ENCODE measurements at places on chromosomes 6 and 20.

DNA sequence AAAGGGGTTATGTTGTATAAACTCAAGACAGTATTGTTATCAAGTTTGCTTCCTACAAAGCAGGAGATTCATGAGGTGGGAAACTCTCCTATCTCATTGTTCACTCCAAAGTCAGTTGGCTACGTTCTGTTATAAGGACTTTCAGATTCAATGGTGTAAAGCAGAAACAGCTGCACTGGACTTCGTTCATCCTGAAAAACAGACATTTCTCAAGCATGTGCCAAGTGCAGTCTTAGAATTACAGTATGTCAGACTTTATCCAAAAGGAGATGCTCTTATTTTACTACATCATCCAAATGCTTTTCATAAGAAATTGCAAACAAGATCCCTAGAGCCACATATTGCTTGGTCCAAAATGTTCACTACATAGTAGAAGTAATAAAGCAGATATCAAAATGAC, 14.9 kb downstream of the COL21A1 start:
- no peak for DNase-seq

DNA sequence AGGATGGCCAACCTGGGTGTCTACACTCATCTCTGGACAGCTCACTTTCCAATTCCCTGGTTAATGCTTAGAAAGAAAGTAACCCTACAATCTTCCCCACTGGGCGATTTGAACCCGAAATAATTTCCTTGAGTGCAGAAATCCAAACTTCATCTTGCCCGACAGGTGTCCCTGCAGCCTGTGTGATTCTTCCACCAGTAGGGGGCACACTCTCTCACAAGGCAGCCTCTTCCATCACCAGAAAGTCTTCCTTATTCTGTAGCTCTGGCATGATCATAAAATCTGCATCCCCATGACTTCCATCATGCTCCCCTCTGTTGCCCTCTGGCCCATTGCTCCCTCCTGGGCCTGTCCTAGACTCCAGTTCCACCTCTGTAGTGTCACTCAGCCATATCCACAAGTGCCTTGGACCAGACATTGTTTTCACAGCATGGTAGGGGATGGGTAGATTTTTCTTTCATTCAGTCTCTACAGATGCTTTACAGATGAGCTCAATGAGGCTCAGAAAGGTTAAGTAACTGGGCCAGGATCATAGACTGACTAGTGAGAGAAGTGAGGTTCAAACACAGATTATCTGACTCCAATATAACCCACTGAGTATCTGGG, 170.4 kb upstream of the SPTLC3 start:
- no peak for DNase-seq

DNA sequence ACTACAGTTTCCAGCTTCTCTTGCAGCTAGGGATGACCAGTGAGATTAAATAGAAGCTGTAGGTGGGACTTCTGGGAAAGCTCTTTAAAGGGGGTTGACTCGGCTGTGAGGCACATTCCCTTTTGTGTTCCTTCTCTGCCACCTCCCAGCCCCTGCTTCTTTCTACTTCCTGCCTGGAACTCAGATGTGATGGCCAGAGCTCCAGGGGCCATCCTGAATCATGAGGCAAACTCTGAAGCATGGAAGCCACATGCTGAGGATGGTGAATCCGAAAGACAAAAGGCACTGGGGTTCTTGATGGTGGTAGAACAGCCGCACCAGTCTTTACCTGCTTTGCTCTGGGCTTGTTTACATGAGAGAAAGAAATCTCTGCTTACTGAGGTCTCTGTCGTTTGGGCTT, 9.1 kb downstream of the CEBPB start:
- no peak for DNase-seq

DNA sequence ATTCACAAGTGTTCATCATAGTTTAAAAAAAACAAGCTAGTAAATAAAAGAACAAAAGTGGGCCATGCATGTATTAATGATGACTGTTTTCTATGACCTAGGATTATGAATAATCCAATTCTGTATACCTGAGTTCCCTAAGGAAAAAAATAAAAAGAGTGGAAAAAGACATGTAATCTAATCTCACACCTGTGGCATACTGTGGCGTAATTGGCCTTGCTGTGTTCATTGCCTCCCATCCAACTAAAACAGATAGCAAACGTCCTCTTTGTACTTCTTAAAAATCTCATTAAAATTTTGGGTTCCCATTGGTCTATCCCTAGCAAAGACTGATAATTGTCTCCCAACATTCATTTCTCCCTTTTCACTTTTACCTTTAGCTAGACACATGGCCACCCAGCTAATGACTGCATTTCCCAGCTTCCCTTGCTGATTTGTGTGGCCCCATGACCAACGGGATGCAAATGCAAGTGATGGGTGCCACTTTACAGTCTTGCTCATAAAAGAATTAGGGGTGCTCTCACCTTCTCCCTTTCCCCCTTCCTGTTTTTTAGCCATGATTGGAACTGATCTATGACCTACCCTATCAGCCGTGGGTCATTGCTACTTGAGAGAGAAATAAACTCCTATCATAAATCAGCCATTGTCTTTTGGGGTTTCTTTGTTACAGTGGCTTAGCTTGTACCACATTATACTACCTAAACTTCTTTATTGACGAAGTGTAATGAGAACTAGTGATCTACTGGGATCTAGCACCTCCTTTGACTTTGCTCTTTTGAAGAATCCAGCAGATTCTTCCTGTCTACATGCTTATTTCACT, 32.0 kb upstream of the TBC1D22B start:
- DNase-seq, result no peak

- no peak for DNase-seq
Observed at GRCh38 chr6:42989923-42990322, 5.6 kb downstream of the PPP2R5D start.

- DNase-seq, result no peak
Observed at GRCh38 chr6:155444120-155444917, 11.3 kb downstream of the NOX3 start.

GRCh38 chr6:19322691-19323485, 514.3 kb upstream of the ID4 start:
- no peak for DNase-seq

DNA sequence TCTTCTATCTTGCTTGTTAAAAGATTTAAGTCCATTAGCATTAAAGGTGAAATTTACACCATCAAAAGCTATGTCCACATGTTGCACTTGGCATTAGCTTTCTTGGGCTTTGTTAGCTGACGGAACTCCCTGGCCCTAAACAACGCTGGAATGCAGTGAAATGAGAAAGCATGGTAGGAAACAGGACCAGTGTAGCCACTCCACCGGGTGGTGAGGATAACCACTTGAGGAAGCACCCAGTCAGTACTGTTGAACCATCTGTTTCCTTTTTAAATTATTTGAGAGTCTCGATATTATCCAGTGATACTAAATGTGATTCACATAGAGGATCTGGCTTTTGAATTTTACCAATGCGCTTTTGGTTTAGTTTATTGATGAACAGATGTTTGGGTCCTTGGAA, 374.9 kb upstream of the NOX3 start:
- no peak for DNase-seq

DNA sequence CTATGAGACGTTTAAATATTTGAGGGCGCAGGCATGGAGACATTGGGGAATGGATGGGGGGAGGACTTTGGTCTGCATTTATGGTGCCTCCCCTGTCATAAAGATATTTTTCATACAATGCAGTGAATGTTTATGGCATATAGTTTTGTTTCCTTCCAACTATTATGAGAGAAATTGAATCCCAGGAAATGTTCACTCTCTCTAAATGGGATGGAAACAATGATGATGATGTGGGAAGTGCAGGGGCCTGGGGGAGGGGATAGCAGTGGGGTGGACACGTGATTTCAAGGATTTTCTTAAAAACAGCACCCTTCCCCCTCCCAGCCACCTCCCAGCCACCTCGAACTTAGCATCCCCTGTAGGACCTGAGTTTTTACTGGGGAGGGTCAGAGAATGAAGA, 69.9 kb downstream of the TOX2 start:
- DNase-seq, result no peak

GRCh38 chr6:71727632-71728294, 158.6 kb upstream of the RIMS1 start:
- no peak for DNase-seq
